GM19239 (cell line): ENCODE measurements at places on chromosomes 12 and 14.

DNA sequence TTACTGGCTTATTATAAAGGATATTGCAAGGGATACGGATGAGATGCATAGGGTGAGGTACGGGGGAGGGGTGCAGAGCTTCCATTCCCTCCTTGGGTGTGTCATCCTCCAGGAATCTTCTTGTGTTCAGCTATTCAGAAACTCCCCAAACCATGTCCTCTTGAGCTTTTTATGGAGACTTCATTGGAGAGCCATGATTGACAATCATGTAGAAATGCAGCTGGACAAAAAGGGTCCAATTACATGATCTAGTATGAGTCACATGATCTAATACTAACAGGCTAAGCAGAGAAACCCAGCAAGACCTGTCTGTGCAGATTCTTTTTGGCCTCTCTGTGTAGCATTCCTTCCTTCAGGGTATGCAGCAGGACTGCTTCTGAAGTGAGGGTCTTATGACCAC, 23.9 kb upstream of the FLVCR2 start:
- no peak for DNase-seq

- DNase-seq, result no peak
These were observed 50.4 kb upstream of the ASPG start for GRCh38 chr14:104034976-104035699.

GRCh38 chr14:103501041-103501870, 21.4 kb downstream of the CKB start:
- DNase-seq, result no peak

GRCh38 chr14:76531821-76532318, 155.9 kb downstream of the ESRRB start:
- no peak for DNase-seq

- no peak for DNase-seq
These were observed 220.8 kb upstream of the MYL2 start for GRCh38 chr12:111141205-111141604.

DNA sequence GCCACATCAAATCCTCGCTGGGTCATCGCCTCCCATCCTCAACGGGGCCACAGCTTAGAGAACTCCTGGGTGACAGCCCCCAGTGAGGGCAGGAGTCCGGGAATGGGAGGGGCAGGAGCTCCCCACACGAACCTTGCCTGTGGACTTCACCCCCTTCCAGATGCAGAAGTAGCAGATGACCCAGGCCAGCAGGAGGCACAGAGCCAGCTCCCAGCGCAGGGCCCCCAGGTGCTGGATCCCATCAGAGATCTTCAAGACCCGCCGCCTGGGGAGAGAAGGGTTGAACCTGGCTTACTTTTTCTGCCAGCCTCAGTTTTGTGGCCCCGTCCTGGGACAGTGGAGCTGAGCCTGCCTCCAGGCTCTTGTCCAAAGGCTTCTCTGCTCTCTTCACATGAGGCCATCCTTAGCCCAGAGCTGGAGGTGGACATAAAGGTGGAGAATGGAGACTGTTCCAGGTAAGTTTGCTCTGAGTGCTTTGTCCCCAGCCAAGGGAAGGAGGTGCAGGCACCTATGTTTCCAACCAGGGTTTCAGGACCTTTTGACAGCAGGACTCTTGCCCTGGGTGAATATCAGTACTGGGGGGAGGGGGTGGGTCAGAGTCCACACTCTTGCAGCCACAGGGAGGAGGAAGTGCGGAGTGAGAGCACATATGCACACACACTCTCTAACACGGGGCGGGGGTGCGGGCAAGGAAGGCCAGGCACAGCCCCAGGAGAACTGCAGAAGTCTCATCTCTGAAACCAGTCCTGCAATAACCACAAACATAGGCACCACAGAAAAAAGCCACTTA, 23.3 kb upstream of the SLC6A12 start:
- no peak for DNase-seq

DNA sequence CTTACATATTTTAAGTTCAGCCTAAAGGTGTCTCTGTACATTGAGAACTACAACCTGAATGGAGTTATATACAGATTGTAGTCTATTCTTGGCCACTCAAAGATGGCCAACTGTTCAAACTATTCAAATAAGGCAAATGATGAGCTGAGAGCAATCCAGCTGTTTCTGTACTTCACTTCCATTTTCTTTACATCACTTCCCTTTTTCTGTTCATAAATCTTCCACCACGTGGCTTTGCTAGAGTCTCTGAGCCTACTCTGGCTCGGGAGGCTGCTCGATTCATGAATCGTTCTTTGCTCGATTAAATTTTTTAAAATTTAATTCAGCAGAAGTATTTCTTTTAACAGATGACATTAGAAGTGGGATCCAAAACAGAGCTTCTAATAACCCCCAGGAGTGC, 879.7 kb downstream of the GALC start:
- no peak for DNase-seq

- DNase-seq, result no peak
These were observed 114.2 kb upstream of the ARID2 start for GRCh38 chr12:45615268-45615667.

- no peak for DNase-seq
These were observed 78.5 kb downstream of the TNFAIP2 start for GRCh38 chr14:103201801-103202200.

GRCh38 chr14:60301685-60302084, 52.7 kb downstream of the PPM1A start:
- no peak for DNase-seq

- peak; percentile 37 for DNase-seq
These were observed 11.4 kb upstream of the NOPCHAP1 start for GRCh38 chr12:104974626-104975290.

DNA sequence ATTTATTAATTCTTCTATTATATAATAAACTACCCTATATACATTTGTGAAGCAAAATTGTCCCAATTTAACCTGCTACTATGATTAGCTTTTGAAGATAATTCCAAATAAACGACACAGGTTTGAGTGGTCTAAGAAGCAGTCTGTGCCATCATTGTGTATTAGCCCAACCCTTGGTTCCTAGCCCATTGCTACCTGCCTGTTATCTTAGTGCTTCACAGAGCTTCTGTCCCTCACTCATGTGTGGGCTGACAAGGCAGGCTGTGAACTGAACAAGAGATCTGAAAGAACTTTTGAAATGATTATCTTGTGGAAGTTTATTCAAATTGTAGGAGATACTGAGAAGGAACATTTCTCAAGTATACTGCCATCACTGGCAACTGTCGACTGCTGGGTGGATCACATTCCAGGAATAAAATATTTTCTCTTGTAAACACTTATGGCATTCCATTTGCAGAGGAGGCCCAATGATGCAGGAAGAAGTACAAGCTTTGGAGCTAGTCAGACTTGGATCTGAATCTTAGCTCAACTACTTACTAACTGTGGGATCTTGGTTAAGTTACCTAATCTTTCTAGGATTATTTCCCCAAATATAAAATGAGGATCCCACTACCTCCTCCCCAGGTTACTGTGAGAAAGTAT, 7.8 kb upstream of the MTERF2 start:
- DNase-seq, result no peak

DNA sequence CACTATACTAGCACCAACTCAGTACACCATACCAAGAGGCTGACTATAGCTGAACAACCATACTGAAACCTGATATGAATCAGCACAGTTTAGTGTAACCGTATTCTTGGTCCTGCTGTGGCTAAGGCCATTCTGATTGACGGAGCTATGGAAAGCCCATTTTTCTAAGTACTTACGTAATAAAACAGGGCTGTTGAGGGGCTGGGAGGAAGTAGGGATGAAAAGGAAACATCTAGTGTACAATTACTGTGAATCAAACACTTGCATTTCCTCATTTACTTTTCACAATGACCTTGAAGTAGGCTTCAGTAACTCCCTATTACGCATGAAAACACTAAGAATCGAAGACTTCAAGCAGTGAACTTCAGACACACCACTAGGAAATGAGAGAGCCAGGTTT, 198.2 kb downstream of the BTG1 start:
- DNase-seq, result no peak

- DNase-seq, result no peak
These were observed 141.0 kb upstream of the ARHGAP5 start for GRCh38 chr14:31936115-31936514.

DNA sequence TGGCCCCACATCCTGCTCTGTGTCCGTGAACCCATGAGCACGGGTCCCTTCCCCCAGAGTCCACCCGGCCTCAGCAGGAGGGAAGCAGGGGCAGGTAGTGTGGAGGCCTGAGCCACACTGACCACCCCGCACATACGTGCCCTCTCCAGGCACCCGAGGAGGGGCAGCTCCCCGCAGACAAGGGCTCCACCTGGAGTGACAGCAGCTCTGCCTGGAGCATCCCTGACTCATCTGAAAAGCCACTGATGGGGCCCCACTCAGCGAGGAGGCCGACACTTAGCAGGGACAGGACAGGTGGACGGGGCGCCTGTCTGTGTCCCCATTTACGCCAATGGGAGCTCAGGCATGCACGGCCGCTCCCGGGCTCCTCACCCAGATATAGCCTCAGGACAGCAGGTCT, 237.6 kb upstream of the SFSWAP start:
- no peak for DNase-seq

DNA sequence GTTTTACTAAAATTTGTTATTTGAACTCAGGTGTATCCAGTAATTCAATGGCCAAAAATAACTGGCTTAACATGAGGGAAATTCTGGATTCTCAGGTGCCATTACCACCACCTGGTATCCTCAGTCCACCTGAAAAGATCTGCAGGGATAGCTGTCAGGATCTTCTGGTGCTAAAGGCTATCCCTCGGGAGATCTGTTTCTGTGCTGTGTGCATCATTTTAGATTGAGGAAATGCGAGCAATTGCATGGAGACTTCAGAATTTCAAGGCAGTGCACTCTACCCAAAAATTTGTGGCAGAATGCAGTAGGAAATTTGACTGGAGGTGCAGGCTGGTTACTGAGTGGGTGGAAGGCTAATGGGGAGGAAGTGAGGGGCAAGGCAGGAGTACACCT, 26.4 kb downstream of the ZCCHC8 start:
- DNase-seq, result no peak

- DNase-seq, result no peak
These were observed 31.0 kb upstream of the PTCSC3 start for GRCh38 chr14:36207500-36207899.

DNA sequence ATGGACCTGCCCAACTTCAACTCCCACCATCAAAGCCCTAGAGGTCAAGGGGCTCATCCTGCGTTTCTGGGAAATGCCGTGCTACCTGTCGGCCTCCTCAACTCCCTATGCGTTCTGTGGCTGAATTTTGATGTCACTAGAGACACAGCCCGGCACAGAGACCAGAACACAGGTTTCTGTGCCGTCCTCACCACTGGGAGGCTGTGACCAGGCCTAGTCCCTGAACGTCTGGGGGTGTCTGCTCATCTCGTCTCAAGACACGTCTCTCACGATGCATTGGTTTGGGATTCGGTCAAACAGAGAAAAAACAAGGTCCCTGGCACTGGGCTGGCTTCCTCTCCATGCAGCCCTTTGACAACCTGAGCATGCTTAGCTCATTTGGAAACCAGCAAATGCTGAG, 33.5 kb downstream of the SLC15A4 start:
- DNase-seq, result no peak

DNA sequence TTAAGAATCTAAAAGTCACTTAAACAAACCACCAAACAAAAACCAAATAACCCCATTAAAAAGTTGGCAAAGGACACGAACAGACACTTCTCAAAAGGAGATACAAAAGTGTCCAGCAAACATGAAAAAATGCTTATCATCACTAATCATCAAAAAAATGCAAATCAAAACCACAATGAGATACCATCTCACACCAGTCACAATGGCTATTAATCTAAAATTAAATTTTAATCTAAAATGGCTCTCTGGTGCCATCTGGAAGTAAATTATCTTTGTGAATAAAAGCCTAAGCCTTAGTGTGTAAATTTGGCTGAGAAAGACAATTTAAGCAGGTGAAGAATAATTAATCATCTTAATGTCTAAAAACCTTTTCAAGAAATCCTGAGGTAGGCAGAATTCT, 204.5 kb upstream of the PPFIA2 start:
- no peak for DNase-seq

- no peak for DNase-seq
These were observed 90.8 kb downstream of the TBX5 start for GRCh38 chr12:114314974-114315720.

GRCh38 chr12:32252199-32253073, 145.8 kb downstream of the BICD1 start:
- no peak for DNase-seq

DNA sequence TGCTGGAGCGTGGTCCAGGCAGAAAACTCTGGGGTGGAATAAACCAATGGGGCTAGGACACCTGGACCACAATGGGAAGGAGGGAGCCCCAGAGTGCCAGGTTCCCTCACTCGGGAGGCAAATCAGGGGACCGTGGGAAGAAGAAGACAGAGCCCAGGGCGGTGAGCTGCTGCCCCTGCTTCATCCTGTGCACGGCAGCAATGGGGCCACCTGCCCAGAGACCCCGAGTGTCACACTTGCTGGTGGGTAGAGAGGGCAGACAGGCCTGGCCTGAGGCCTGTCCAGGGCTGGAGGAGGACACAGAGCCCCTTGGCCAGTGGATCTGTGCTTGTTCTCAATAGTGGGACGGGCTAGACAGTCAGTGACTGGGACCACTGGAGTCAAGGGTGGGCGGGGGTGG, 58.2 kb downstream of the DIO3 start:
- no peak for DNase-seq

DNA sequence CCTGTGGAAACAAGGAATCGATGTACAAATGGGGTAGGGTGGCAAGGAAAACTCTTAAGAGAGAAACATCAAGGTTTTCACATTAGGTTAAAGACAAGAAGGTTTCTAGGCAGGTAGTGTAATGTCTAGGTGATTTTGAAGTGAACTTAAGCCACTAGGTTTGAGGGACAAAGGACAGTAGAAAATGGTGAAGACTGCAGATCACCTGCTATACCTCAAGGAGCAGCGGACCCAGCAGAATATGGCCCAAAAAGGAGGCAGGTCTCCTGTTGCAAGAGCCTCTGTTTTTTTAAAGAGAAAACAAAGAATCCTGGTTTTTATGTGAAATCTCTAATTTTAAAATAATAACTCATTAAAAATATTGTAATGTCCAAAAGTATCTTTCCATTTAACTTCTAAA, 178.1 kb downstream of the ACSS3 start:
- DNase-seq, result no peak
